GM12891 (cell line): ENCODE measurements at places on chromosomes 11 and 22.

- DNase-seq: no peak
Measured at GRCh38 chr11:13606701-13607100, 61.8 kb upstream of the FAR1 start.

DNA sequence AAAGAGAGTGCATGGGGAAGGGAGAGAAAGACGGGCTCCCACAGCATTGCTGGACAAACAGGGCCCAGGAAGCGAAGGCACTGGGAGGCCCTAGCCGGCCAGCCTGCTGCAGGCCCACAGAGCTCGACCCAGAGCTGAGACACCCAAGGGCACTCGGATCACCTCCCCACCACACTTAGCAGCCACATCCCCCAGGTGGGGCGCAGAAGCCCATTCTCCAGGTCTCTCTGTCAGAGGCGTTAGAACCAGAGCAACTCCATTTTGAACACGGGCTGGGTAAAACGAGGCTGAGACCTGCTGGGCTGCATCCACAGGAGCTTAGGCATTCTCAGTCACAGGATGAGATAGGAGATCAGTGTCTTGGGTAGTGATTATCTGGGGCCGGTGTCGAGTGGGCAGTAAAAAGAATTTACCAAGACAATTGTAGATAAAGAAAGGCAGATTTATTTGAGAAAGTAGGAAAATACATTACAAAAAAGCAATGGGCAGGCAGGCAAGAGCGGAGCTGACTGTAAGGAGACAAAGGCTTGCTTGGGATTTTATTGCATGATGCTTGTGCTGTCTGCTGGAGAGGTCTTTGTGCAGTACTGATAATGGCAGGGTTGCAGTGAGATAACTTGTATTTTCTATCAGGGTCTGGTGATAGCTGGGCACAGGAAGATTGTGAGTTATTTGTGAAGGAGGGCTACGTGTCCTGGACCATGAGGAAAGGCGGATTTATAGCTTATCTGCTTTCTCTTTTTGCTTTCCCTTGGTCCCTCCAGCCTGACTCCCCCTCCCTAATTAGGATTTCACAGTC is 13.4 kb upstream of the CAPN5 start:
- DNase-seq: no peak

- DNase-seq: no peak
Measured at GRCh38 chr22:23796461-23796860, 9.7 kb downstream of the SMARCB1 start.

GRCh38 chr11:114762408-114762807 is 84.1 kb downstream of the NXPE2 start:
- no peak for DNase-seq

DNA sequence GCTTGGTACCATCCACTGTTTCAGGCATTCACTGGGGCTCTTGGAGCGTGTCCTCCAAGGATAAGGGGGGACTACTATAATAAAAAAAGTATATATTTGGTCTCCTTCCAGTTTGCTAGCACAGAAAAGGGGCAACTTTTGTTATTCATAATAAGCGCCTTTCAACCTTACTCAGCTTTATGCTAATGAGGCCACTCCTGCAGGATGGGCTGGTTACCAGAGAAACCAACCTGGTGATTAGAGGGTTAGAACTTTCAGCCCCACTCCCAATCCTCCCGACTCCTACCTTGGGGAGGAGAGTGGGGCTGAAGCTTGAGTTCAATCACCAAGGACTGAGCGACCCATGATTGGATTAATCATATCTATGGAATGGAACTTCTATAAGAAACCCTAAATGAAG is 31.8 kb downstream of the PPFIBP2 start:
- no peak for DNase-seq

DNA sequence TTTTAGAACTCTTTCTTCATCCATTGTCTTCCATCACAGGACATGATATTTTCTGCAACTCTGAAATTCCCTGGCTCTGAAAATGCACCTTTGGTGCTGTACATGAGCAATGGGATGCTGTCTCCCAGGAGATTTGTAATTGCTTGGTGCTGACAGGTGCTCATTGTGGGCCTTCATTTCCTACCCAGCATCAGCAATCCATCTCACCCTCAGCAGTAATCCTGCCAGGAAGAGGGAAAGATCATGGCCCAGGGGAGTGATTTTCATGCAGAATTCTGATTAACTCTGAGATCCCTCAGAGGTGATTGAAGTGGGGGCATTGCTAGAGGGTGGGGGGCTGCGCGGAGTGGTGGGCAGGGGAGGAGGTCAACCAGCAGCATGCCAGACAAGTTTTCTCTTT is 651.7 kb downstream of the NELL1 start:
- DNase-seq: no peak

GRCh38 chr11:109405671-109406070 is 16.3 kb upstream of the C11orf87 start:
- DNase-seq: no peak

GRCh38 chr11:76237000-76237649 is 30.8 kb upstream of the WNT11 start:
- DNase-seq: no peak

- DNase-seq: no peak
Measured at GRCh38 chr11:108906329-108906728, 241.5 kb downstream of the DDX10 start.

- no peak for DNase-seq
Measured at GRCh38 chr22:32858121-32858703, 56.7 kb downstream of the TIMP3 start.

GRCh38 chr22:23118647-23119493 is 22.9 kb downstream of the RSPH14 start:
- DNase-seq: no peak

- DNase-seq: no peak
Measured at GRCh38 chr11:9858822-9859221, 194.9 kb downstream of the SWAP70 start.

- DNase-seq: peak; percentile 25
Measured at GRCh38 chr11:66157182-66157864, 87.3 kb downstream of the PACS1 start.

- DNase-seq: no peak
Measured at GRCh38 chr11:71248656-71249055, 3.7 kb downstream of the SHANK2 start.

DNA sequence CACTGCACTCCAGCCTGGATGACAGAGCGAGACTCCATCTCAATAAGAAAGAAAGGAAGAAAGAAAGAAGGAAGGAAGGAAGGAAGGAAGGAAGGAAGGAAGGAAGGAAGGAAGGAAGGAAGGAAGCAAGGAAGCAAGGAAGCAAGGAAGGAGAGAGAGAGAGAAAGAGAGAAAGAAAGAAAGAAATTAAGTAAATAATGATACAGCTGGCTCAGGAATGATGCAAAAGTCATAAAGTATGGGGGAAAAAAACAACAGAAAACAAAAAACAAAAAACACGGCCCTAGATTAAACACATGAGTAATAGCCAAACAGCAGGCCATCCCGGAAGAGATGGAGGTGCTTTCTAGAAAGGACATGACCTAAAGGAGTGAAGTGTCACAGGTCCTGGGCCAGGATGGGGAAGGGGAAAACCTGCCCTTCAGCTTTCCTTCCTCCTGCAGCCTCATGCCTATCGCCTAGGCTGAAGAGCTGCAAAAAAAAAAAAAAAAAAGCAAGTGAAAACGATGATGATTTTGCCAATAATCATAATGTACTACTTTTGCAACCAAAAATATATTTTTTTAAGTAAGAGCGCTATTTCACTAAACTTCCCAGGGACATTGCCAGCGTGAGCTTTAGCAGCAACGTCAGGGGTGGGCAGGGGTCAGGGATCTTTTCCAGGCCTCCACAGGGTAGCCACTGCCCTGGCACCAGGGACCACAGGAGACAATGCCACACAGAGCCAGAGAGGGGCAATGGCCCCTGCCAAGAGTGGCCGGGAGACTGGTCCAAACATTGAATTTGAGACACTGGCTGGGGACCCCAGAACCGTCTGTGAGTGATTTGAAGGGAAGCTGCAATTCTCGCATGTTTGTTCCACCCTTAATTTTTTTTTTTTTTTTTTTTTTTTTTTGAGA is 28.2 kb upstream of the TMPRSS4 start:
- DNase-seq: no peak

DNA sequence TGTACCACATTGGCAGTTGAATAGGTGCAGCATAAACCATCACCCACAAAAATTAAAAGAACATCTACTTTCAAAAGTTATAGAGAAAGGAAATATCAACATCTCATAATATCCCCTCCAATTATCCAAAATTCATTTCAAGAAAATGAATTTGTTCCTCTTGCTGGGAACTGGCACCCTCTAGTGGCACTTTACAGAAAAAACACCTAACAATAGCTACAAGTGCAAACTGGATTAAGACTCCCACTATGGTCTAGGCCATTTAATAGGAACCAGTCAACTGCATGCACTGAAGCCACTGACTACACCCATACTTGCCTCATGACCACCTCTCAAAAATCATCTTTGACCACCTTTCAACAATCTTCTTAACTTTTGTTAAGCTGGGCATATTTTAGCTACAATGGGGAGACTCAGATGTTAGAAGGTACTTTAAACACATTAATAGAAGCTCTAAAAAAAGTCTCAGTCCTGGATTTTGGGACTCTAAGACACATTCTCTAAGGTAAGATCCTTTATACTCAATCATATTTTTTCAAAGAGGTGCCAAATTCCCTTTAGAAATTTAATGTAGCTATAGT is 17.3 kb downstream of the TRAF6 start:
- DNase-seq: no peak

DNA sequence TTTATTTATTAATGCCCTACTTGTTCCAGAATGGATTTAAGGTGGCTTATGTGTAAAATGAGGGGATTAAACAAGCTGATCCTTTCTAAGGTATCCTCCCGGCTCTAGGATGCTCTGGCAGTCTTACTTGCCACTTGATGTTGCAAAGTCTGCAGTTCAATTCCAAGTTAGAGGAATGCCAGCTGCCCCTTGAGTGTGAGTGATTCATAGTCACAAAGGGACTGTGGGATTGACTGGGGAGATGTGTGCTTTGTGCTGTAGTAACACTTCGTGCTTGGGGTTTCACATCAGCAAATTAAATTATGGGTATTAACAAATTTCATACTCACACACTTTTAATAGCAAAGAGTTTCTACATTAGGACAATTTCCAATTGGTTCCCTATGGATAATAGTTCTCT is 550.8 kb upstream of the CADM1 start:
- no peak for DNase-seq

DNA sequence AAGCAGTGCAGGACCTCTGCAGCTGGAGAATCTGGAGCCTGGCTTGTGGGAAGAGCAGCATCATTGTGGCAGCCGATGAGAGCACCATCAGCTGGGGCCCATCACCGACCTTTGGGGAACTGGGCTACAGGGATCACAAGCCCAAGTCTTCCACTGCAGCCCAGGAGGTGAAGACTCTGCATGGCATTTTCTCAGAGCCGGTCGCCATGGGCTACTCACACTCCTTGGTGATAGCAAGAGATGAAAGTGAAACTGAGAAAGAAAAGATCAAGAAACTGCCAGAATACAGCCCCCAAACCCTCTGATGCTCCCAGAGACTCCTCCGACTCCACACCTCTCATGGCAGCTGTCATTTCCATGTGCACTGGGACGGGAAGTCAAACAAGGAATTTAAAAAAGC is 35.6 kb downstream of the ASRGL1 start:
- no peak for DNase-seq

DNA sequence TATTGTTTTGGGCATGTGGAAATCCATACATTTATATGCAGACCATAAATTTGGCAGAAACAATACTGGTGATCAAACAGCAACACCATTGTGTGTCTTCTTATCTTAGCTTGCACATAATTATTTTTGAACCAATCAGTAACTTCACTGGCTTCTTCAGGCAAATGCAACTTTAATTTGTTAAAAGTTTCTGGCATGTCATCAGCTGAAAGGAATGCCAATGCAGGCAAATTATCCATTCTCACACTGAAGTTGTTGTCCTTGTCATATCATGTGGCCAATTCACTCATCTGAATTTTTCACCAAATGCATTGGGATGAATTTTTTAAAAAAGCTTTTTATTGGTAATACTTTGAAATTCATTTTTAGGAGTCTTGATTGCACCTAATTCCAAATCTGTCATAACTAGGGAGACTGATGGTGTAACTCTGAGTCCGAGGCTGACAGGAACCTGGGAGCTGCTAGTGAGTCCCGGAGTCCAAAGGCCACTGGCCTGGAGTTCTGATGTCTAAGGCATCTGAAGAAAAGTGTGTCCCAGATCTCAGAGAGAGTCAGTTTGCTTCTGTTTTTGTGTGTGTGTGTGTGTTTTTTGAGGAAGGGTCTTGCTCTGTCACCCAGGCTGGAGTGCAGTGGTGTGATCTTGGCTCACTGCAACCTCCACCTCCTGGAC is 17.4 kb upstream of the OR10V1 start:
- no peak for DNase-seq

DNA sequence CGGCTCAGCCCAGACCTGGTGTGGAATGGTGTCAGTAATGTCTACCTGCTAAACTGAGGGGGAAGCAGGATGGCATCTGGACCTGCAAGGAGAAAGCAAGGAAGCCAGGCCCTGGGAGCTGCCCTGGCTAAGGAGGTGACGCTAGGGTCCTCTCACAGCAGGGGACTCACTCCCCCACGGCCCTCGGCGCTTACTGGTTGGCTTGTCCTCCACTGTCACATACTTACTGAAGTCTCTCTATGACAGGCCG is 48.9 kb downstream of the TPBGL start:
- DNase-seq: no peak

DNA sequence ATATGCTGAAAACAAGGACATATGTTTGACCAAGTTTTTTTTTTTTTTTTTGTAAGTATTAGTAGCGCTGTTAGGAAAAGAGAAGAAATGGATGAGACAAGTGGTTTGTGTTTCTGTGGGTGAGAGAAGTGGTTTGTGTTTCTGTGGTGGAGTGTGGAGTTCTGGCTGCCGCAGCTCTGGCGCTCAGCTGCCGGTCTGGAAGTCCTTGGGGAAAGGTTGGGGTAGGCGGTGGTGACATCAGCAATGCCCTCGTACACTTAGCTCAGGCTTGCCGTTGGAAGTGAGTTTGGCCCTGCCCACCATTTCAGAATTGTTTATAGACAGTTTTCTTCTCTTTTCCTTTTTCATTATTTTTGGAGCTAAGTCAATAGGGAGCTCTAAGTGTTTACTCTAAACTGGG is 116.6 kb downstream of the TBC1D22A start:
- DNase-seq: no peak

DNA sequence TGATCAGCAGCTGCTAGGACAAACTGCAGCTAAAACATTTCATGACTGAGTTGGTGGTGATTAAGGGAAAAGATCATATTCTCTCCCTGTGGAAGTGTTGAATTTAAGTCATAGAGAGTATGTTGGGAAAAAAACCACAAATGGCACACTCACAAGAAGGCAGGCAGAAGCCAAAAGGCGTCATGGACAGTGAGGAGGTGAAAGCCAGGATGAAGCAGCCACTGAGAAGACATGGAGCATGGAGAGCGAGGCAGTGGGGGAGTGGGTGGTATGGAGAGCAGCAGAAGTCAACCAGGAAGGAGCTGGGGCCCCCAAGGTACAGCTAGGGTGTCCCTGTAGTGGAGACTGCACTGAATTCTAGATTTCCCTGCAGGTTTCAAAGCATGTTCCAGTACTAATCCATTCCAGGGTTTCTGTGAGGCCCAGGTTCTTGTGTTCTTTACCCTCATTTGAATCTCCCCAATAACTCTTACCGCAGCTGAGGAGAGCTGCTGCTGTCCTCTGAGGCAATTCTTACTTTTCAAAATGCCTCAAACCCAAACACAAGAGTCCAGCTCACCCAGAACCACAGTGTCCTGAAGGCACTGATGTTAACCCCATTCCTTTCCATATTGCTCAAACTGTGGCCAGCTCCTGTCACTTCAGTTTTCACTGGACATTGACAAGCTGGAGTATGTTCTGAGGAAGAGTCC is 191.8 kb upstream of the E2F8 start:
- no peak for DNase-seq
